T-cell (primary cell): ENCODE measurements at places on chromosomes 16 and 17. TPM values are rescaled to one million over a fixed set of nuclear protein-coding genes. Genes with fewer than 3 reads are reported as not detected.

DNA sequence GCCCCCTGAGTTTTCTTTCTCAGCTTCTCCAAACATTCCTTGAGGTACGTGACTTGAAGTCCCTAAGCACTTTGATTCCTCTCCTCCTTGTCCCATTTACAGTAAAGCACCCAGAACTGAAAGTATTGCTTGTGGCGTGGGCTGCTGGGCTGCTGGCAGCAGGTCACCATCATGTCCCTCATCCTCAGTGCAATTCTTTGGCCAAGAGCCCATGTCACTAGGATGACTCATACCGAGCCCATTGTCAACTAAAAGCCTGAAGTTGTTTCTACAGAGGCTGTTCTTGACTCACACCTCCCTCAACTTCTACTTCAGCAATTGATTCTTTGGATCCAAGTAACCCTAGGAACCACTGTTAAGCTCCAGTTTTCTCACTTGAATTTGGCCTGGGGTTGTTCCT lies 54.3 kb downstream of the KPNA2 start:
- no peak overlapping the region for H3K4me3 ChIP-seq
- H3K36me3 ChIP-seq, result no peaks in the 10 kb centered on the region
- no peaks in the 10 kb centered on the region for H3K27me3 ChIP-seq
- H3K27ac ChIP-seq, result no peak overlapping the region

- H3K27ac ChIP-seq, result no peak overlapping the region
- H3K4me3 ChIP-seq, result no peak overlapping the region
- no peaks in the 10 kb centered on the region for H3K4me1 ChIP-seq
- DNase-seq, result no peak
Observed at GRCh38 chr17:50806141-50806643, 29.2 kb upstream of the WFIKKN2 start.

- DNase-seq, result no peak
- H3K4me1 ChIP-seq, result no peaks in the 10 kb centered on the region
- no peaks in the 10 kb centered on the region for H3K36me3 ChIP-seq
- H3K4me3 ChIP-seq, result no peak overlapping the region
Observed at GRCh38 chr16:86355531-86355930, 154.8 kb upstream of the FOXF1 start.

Gene RAB26
- 0.19 TPM for total RNA-seq
